Body of pancreas (tissue), 4 donors: ENCODE measurements at places on chromosomes 5 and 9.

- H3K4me1 ChIP-seq, result peaks cover 6% of the 10 kb centered on the region
- no peak for DNase-seq
- H3K27ac ChIP-seq, result no peak overlapping the region
- H3K36me3 ChIP-seq, result no peaks in the 10 kb centered on the region
- no peak overlapping the region for H3K4me3 ChIP-seq
Measured at GRCh38 chr9:110926828-110927487, 111.3 kb downstream of the LPAR1 start.

GRCh38 chr5:116506488-116506887 lies 68.1 kb downstream of the SEMA6A start:
- DNase-seq, result no peak
- no peaks in the 10 kb centered on the region for H3K4me1 ChIP-seq
- no peak overlapping the region for H3K27ac ChIP-seq
- H3K27me3 ChIP-seq, result no peaks in the 10 kb centered on the region
- H3K4me3 ChIP-seq, result no peak overlapping the region

DNA sequence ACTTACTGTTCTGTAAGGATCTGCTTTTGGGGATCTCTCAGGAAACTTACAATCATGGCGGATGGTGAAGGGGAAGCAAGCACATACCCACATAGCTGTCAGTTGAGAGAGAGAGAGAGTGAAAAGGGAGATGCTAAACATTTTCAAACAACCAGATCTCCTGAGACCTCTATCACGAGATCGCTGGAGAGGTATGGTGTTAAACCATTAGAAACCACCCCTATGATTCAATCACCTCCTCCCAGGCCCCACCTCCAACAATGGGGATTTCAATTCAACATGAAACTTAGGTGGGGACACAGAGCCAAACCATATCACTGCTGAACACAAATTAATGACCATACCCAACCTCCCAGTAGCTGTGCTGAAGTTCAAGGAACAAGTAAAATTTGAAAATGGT lies 48.2 kb upstream of the PRDM9 start:
- no peaks in the 10 kb centered on the region for H3K36me3 ChIP-seq
- no peak for DNase-seq
- no peak overlapping the region for H3K27ac ChIP-seq
- no peaks in the 10 kb centered on the region for H3K4me1 ChIP-seq
- H3K27me3 ChIP-seq, result no peaks in the 10 kb centered on the region

- H3K4me3 ChIP-seq, result no peak overlapping the region
- H3K27me3 ChIP-seq, result no peaks in the 10 kb centered on the region
- no peaks in the 10 kb centered on the region for H3K4me1 ChIP-seq
- DNase-seq, result no peak
Measured at GRCh38 chr5:126358525-126358924, 64.7 kb upstream of the GRAMD2B start.

DNA sequence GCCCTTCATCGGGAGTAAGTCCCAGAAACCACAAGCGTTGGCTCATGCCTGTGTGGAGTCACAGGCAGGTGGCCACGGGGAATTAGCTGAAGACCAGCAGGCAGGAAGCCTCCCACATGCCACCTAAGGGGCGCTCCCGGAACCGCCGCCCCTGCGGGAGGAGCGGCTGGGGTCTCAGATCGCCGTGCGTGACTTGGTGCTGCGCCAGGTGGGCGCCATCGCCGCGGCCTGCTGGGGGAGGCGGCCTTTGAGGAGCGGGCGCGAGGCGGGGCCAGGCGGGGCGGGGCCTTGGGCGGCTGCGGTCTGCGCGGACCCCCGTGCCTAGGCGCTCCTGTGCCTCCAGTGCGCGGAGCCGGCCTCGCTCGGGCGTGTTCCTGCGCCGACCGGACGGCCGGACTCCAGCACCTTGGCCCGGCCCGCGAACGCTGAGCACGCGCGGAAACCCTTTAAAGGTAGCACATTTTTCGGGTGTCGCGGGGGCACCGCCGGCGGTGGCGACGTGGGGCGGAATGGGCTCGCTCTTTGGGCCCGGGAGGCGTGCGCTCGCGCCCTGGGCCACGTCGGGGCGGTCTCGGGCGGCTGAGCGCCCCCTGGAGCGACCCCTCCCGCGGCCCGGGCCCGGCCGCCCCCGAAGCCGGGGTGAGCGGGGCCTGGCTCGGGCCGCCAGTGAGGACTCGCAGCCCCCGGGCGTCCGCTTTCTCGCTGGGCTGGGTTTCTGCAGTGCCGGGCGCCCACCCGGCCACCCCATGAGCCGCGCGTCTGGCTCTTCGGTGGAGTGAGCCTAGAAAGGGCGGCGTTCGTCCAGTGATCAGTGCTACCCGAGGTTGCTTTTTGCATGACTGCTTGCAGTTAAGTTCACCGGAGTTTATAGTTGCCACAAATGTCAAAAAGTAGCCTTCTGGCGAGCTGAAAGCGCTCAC lies 24.5 kb downstream of the LECT2 start:
- H3K4me1 ChIP-seq, result peaks cover 13% of the 10 kb centered on the region
- DNase-seq, result peak; percentile 8
- H3K27me3 ChIP-seq, result peaks cover 4% of the 10 kb centered on the region
- no peak overlapping the region for H3K4me3 ChIP-seq
- H3K36me3 ChIP-seq, result no peaks in the 10 kb centered on the region
- no peak overlapping the region for H3K27ac ChIP-seq

- DNase-seq, result no peak
- peaks cover 6% of the 10 kb centered on the region for H3K4me1 ChIP-seq
- H3K27ac ChIP-seq, result no peak overlapping the region
- no peak overlapping the region for H3K4me3 ChIP-seq
- H3K36me3 ChIP-seq, result no peaks in the 10 kb centered on the region
Measured at GRCh38 chr5:103375863-103376591, 117.5 kb downstream of the MACIR start.

GRCh38 chr9:115121181-115121580 lies 3.2 kb upstream of the TNC start:
- H3K27ac ChIP-seq, result no peak overlapping the region
- H3K27me3 ChIP-seq, result no peaks in the 10 kb centered on the region

DNA sequence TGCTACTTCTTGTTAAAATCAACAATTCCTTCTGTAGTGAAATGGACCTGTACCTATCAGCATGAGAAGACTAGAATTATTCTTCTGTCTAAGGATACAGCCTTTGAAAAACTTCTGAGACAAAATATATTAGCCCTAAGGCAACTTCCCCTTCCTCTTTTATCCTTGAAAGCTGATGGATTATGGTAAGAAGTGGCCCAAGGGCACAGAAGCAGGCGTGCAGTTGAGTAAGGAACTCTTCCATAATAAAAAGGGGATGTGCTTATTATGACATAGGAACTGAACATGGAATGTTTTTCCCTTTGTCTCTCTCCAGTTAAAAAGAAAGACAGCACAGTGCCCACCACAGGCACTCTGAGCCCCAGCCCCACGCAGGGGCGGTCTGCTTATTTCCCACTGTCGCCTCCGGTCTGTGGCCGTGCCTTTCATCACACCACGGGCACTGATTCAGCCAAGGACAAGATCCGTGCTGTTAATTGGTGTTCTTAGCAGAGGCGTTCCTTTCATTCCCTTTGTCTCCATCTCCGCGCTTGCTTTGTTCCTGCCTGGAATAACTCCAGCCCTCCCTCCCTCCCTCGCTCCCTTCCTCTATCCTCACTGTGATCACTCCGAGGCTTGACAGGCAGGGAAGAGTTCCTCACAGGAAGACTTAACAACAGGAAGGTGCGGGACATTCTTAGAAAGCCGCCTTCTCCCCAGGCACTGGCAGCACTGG lies 135.9 kb upstream of the OTULINL start:
- no peak overlapping the region for H3K4me3 ChIP-seq
- no peak for DNase-seq
- H3K4me1 ChIP-seq, result no peaks in the 10 kb centered on the region
- H3K27ac ChIP-seq, result no peak overlapping the region

DNA sequence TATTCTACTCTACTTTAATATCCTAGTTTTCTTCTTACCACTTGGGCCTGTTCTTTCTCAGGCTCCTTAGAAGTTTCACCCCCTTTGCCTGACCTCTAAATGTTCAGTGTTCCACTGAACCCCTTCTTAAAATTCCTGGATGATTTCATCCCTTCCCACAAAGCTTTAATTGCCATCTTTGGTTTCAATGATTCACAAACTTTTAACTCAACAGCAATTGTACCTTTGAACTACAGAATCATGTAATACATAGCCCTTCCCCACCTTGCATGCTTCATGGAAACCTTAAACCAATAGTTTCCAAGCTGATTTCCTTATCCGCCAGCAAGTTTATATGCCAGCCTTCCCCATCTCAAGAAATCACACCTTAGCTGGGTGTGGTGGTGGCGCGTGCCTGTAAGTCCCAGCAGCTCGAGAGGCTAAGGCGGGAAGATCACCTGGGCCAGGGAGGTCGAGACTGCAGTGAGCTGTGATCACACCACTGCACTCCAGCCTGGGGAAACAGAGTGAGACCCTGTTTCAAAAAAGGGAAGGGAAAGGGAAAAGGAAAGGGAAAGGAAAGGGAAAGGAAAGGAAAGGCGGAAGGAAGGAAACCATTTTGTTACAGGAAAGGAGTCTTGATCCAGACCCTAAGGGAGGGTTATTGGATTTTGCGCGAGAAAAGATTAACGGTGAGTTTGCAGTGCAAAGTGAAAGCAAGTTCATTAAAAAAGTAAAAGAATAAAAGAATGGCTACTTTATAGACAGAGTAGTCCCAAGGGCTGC lies 1023.7 kb upstream of the DMAC1 start:
- peak overlapping the region; percentile 45 for H3K27ac ChIP-seq
- no peak for DNase-seq
- no peaks in the 10 kb centered on the region for H3K27me3 ChIP-seq
- H3K4me1 ChIP-seq, result peaks cover 7% of the 10 kb centered on the region
- H3K36me3 ChIP-seq, result no peaks in the 10 kb centered on the region

GRCh38 chr9:126036881-126037291 lies 289.7 kb downstream of the PBX3 start:
- DNase-seq, result no peak
- H3K27ac ChIP-seq, result no peak overlapping the region
- no peaks in the 10 kb centered on the region for H3K27me3 ChIP-seq
- H3K4me1 ChIP-seq, result no peaks in the 10 kb centered on the region

DNA sequence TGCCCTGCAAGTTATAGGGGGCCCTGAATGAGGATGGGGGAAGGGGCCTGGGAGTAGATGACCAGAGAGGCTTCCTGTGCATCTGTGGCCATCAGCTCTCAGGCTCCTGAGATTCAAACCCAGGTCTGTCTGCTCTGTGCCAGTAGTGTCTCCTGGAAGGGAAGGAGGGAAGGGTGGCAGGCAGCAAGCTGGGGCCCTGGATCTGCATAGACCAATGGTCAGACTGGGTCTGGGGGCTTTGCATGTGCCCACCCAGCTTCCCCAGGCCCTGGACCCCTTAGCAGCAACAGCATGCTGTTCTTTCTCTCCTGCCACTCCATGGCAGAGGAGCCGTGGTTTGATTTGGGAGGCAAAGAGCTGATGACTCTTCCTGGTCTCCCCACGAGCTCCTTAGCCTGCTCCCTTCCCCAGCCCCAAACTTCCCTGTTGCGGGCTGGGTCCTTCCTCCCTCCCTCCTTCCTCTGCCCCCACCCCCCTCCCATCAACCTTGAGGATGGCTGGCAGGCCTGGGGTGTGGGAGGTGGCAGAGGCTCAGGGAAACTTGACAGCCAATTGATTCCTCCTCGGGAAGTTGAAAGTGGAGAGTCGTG lies 31.6 kb downstream of the DAB2IP start:
- H3K36me3 ChIP-seq, result no peaks in the 10 kb centered on the region
- no peak overlapping the region for H3K4me3 ChIP-seq
- no peaks in the 10 kb centered on the region for H3K4me1 ChIP-seq
- DNase-seq, result no peak
- no peaks in the 10 kb centered on the region for H3K27me3 ChIP-seq
